ENCODE measurements at places on chromosomes 2 and 18.

- DNase-seq = no peak
These were observed 1.2 kb downstream of the SLC4A10 start for GRCh38 chr2:161625314-161625919.

GRCh38 chr2:238790833-238791230, 57.1 kb upstream of the TWIST2 start:
- DNase-seq = no peak

DNA sequence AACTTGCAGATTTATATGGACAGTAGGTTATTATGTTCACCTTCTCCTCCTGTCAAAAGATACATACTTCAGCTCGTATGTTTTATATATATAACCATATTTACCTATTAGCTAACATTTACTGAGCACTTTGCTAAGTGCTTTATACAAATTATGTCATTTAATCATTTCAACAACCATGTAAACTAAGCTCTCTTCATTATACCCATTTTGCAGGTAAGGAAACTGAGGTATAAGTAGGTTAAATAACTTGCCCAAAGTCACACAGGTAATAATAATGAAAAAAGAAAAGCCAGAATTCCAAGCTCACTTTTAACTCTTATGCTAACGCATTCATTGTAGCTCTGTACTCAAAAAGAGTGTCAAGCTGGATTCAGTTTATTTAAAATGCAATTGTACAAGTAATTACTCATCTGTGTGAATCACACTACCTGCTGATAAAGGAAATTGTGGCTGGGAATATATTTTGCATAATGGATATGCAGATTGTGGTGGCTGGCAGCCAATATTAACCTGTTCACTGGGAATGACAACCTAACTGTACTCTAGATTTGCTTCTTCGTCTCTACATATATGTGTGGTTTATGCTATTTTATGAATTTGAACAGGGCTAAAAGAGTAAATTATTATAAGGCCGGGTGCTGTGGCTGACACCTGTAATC, 20.6 kb downstream of the SLC16A14 start:
- DNase-seq = no peak

DNA sequence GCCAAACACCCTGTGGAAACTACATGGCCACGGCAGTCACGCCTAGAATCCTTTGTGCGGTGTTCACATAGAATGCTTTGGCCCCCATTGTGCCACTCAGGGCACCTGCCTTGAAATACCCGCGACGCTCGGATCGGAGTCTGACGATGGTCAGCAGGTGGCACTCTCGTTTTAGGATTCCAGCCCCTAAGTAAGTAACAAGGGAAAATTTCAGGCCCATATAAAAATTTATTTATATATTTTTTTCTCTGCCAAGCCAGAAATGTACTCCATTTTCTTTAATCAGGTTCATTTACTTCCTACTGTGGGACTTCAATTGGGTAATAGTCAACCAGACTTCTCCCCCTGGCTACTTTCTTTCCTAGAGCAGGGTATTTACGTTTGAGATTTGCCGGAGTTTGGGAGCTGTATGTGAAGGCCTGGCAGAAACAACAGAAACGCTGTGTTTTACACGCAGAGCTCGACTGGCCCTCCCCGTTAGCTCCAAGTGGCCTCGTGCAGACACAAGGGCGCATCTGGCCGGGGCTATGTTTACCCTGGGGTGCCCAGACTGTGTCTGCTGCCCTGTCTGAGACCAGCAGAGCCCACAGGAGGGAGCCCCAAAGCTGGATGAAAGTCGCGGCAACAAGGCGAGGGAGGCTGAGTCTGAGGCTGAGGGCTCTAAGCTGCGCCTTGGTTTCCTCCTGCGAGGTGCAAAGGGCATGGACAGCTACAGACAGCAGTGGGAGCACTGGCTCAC, 41.6 kb downstream of the LRRC30 start:
- no peak for DNase-seq

GRCh38 chr2:19754907-19755306, 146.9 kb downstream of the TTC32 start:
- no peak for DNase-seq

GRCh38 chr2:104945121-104945520, 91.2 kb downstream of the POU3F3 start:
- no peak for DNase-seq

DNA sequence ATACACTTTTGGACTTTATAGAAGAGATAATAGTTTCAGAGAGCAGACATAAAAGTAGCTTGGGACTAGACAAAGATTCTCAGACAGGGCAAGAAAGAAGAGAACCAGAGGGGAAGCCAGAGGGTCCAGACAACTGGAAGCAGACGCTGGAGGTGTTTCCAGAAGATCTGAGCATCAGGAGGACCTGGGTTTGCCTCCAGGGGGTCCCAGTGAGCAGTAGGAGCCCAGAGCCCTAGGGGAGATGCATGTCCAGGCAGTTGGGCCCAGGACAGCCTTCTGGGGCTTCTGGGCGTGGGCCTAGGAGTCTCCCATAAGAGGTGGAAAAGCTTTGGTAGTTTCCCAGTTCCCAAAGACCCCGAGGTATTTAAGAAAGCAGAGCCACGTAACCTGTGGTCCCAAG, 251.2 kb upstream of the ID2 start:
- DNase-seq = no peak

DNA sequence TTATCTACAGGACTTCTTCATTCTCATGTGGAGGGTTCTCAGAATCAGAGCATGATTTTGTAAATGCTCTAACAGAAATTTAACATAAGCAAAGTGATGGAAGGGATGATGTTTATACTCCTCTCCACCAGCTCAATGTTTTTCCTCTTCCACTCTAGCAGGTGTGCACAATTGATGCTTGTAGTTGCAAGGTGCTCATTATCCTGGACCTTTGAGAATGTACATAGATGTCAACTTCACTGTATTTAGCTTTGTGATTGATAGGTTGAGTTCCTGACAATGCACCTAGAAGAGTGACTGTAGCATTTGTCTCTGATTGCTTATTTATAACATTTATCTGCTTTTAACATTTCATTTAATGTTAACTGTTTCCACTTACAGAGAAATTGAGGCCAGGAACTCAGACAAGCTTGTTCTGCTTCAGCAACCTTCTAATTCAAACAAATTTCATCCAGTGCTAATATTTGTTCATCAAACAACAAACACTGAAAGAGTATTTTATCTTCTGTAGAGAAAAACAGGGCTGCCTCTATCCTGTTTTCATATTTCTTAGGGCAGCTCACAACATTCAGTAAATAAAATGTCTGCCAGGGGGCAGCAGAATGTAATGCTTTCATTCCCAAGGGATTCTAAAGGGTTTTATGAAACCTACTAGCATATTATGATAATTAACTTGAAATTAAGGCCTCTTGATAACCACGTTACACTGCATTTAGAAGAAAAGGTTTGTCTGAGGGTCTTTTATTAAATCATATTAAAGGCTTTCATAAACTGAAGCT, 127.9 kb upstream of the NOL4 start:
- no peak for DNase-seq

DNA sequence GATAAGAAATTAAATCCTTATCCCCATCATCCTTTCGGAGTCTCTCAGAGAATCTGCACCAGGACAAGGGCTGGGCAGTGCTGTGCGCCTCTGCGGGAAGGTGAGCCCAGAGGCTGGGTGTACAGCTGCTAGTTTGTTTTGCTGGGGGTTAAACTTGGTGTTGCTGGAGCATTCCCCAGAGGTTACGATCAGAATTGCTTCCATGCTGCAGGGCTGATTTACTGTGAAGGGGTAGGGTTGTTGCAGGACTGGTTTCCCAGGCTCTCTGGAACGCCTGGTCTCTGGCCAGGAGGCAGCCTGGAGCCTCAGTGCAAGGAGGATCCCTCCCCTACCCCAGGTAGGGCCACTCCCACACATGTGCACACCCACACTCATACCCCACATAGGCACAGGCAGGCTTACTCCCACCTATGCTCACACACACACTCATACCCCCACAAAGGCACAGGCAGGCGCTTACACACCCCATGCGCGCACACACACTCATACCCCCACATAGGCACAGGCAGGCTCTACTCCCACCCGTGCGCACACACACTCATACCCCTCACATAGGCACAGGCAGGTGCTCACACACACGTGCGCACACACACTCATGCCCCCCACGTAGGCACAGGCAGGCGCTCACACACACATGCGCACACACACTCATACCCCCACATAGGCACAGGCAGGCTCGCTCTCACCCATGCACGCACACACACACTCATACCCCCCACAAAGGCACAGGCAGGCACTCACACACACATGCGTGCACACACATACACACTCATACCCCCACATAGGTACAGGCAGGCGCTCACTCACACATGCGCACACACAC, 11.3 kb downstream of the CNNM4 start:
- DNase-seq = no peak

DNA sequence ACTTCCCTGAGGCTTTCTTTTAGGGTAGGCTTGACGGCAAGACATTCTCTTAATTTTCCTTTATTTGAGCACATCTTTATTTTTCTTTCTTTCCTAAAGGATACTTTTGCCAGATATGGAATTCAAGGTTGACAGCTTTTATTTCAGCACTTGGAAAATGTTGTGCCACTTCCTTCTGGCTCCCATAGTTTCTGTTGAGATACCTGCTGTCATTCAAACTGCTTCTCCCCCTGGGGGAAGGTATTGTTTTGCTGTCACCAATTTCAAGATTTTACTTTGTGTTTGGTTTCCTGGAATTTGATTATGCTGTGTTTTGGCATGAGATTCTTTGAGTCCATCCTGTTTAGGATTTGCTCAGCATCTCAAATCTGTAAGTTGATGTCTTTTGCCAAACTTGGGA, 39.1 kb upstream of the TWIST2 start:
- DNase-seq = no peak

GRCh38 chr2:239109041-239109927, 261.4 kb downstream of the TWIST2 start:
- no peak for DNase-seq

Data from stimulated activated naive B cell treated with anti-CD40 and anti-IgM and Interleukin-4, amounts not matched to agents 10 μg/mL and 1 μg/mL and 100 μg/mL, for 72 hours (primary cell).